Hepatocyte (in vitro differentiated cells): ENCODE measurements at places on chromosomes 1 and 21.
A peak's percentile ranks its signal among the peaks of the same experiment; 100 is the strongest.

GRCh38 chr1:236603991-236604904 is at the start of gene HEATR1:
HEATR1 (minus strand) TSS chr1:236604516; CDS start chr1:236604095, 421 bp downstream.
- peaks cover 8% of the 10 kb centered on the region for H3K4me1 ChIP-seq
- peak within 1 kb of the TSS; percentile 89 for H3K4me3 ChIP-seq
- peak within 1 kb of the TSS; percentile 70 for H3K27ac ChIP-seq
- H3K27me3 ChIP-seq: no peaks in the 10 kb centered on the region

GRCh38 chr1:201917362-201918033 is 28.8 kb downstream of the SHISA4 start:
- no peak overlapping the region for H3K4me3 ChIP-seq
- no peaks in the 10 kb centered on the region for H3K27me3 ChIP-seq
- peak overlapping the region; percentile 73 for H3K27ac ChIP-seq
- peaks cover 18% of the 10 kb centered on the region for H3K4me1 ChIP-seq

DNA sequence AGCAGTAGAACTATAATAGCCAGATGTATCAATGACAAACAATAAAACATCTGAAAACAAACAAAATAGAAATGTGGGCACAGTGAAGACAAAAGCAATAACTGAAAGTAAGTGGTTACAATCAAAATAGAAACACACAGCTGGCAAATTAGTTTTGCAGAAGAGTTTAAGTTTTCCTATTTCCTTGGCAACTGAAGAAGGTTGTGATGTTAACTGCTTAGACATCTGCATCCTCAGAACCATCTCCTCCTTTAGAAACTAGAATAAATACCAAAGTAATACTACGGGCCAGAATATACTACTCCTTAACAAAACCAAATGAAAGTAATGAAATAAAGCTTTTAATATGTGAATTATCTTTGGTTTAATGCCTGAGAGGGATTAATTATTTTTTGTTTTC is 605.5 kb downstream of the LTN1 start:
- no peaks in the 10 kb centered on the region for H3K36me3 ChIP-seq
- no peaks in the 10 kb centered on the region for H3K27me3 ChIP-seq
- DNase-seq: no peak
- no peak overlapping the region for H3K4me3 ChIP-seq
- no peaks in the 10 kb centered on the region for H3K4me1 ChIP-seq

DNA sequence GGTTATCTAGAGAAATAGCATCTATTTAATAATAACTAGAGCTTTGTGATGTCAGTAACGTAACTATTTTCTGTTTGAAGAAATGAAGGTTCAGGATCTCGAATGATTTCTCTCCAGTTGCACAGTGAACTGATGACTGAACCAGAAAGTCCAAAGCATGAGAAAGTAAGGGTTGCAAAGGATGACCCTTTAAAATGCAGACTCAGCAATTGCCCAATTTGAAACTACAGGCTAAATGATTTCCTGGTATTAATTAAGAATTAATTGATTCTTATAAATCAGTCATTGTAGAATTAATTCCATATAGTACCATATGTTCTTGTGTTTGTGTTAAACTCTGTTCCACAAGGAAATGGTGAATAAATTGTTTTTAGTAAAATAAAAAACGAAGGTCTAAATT is 318.6 kb downstream of the NFIA start:
- peaks cover 35% of the 10 kb centered on the region for H3K4me1 ChIP-seq
- H3K4me3 ChIP-seq: no peak overlapping the region
- no peak overlapping the region for H3K27ac ChIP-seq
- H3K36me3 ChIP-seq: no peaks in the 10 kb centered on the region
- no peak for DNase-seq

DNA sequence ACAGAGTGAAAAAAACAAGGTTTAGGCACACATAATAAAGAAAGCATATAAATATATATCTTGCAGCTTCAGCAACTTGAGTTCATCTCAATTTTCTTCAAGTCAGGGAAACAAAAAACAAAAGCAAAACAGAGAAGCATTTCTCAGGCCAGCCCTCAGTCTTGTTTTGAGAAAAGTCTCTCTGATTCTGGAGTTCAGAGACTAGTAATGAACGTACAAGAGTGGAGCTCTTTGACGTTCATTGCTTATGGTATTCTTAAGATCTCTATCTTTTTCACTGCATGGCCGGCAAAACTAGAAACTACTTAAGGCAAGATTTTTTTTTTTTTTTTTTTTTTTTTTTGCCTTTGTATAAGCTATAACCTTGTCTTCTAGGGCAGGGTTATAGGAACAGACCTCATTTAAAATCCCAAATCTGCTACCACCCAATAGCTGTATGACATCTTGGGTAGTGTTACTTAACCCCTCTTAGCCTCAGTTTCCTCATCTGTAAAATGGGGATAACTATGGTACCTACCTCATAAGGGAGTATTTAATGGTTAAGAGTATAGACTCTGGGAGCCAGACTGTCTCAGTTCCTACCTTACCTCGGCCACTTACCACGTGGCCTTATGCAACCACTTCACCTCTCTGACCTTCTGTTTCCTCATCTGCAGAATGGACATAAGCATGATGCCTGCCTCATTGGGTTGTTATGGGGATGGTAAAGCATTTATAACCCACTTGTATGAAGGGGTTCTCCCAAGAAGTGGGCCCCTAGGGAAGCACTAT is 33.6 kb downstream of the LMO4 start:
- no peak overlapping the region for H3K27ac ChIP-seq
- no peaks in the 10 kb centered on the region for H3K27me3 ChIP-seq
- no peak for DNase-seq
- no peaks in the 10 kb centered on the region for H3K36me3 ChIP-seq
- no peaks in the 10 kb centered on the region for H3K4me1 ChIP-seq
